ENCODE measurements at places on chromosomes 1 and 21. TPM values are rescaled to one million over a fixed set of nuclear protein-coding genes. Genes with fewer than 3 reads are reported as not detected.
A peak's percentile ranks its signal among the peaks of the same experiment; 100 is the strongest.

- DNase-seq, result no peak
Measured at GRCh38 chr1:40620586-40621210, 44.8 kb downstream of the RIMS3 start.

DNA sequence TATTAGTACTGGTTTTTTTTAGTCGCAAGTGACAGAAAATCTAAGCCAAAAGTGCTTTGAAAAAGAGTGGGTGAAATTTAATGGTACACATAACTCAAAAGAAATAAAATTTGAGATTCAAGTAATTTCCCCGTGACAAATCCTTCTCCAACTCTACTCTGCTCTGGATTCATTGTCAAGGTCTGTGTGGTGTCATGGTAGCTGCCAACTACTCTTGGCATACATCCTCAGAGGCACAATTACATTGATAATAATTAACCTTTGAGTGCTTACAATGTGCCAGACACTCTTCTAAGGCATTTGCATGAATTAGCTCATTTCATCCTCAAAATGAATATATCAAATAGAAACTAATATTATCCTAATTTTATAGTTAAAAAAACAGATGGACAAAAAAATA, 1153.9 kb upstream of the NCAM2 start:
- no peak for DNase-seq

- no peak for DNase-seq
Measured at GRCh38 chr1:77925518-77925917, 37.1 kb downstream of the NEXN start.

DNA sequence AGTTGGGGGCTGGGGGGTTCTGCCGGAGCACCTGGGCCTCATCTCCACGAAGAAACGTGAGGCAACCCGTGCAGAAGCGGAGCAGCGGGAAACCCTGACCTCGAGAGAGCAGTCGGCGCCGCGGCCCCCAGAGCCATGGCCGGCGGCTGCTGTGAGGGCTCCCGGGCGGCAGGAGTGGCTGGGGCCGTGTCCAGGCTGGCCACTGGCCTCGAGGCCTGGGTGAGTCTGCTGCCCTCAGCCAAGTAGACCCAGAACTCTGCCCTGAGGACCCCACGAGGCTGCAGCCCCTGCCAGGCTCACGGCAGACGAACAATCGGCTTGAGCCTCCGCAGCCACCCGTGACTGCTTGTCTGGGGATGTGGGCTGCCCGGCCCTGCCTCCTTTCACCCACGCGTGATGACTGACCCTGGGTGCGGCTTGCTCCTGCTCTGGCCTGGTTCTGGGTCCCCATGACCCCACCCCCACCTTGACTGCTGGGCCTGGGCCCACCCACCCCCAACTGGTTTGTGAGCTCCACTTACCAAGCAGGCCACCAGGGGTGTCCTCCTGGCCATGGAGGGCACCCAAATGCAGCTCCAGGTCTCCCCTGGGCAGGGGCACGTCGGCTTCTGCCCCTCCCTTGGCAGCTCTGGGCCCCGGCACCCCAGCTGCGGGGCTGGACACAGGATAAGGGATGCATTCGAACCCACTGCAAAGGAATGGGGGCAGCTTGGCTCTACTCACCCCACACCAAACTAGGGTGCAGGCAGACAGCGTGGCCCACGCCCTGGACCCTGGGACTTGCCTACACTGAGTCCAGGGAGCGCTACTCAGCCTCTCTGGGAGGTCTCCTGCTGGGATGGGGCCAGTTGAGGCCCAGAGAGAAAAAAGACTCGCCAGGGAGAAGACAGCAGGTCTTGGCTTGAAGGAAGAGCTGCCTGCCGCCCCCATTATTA, 34.2 kb downstream of the MORN1 start:
- no peak for DNase-seq

DNA sequence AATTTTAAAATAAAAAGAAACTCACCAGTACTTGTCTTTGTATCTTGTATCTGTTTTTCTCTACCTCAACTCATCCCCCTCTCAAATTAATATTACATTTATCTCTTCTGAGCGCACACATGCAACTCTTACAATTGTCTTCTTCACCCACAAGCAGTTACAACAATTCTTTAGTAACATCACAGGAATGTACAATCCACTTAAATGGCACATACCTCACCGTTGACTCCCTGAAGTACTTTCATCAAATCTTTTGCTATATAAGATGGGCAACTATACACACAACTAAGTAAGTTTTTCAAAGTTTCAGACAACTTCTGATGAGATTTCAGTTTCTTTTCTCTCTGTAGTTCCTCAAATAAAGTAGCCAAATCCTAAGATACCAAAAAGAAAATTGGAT, 28.3 kb downstream of the HEATR1 start:
- no peak for DNase-seq

- DNase-seq, result no peak
Measured at GRCh38 chr21:46543306-46543705, 61.6 kb downstream of the S100B start.

DNA sequence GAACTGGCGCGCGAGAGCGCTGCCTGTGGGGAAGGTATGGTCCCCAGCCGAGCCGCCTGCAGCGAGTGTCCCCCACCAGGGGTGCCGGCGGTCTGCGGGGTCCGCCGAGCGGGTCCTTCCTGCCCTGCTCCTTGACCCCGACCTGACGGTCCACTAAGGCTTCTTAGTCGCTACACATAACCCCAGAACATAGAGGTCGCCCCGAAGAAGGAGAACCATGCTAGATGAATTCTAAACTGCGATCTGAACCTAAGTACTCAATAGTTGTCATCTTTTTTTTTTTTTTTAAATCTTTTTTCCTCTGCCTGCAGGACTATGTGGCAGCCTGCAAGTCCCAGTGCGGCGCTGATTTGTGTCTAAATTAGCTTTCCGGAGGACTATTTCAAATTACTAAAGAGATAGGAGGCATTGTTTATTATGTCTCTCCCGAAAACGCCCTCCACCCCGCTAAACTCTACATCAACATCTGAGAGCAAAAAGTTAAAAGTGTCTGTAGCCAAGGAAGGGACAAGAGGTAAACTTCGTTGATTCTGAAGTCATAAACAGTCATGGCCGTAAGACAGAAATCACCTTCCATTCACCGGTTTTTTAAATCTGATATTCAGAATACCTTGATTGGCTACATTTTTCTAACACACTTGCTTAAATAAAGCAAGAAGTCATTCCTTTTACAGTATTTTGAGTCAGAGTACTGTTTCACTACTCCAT, 476 bp downstream of the AXDND1 start:
- DNase-seq, result no peak

- no peak for DNase-seq
Measured at GRCh38 chr1:182255494-182255893, 136.1 kb downstream of the GLUL start.

DNA sequence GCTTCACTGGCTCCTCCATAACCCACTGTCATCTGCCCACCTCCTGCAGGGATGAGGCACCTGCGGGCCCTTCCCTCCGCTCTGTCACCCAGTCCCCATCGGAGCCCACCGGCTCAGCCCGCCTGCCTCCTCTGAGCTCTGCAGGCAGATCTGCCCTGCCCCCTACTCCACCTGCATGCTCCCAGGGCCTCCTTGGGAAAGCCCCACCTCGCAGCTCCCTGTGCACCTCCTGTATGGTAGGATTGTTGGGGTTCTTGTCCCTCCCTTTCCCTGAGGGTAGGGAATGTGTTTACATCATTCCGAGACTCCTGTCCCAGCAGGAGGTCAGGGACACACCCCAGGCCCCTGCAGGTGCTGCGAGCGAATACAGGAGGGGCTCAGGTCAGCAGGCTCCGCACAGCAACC, 50.5 kb downstream of the SIK1 start:
- no peak for DNase-seq

GRCh38 chr1:77347646-77348045, 65.8 kb downstream of the AK5 start:
- no peak for DNase-seq

DNA sequence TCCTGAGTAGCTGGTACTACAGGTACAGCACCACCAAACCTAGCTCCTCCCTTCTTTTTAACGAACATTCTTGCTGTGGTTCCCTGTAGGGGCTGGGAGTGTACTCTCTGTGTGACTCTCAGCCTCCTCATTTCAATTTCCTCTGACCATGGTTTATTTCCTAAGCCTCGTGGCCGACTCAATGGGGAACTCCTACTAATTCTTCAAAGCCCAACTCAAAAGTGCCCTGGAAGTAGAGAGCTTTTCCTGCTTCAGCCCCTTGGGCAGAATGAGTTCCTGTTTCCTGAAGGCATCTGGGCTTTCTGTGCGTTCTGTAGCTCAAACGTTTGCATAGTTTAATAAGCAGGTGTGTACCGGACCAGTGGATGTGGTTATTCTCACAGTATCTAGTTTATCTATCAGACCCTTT, 70.9 kb upstream of the ACOT11 start:
- no peak for DNase-seq

DNA sequence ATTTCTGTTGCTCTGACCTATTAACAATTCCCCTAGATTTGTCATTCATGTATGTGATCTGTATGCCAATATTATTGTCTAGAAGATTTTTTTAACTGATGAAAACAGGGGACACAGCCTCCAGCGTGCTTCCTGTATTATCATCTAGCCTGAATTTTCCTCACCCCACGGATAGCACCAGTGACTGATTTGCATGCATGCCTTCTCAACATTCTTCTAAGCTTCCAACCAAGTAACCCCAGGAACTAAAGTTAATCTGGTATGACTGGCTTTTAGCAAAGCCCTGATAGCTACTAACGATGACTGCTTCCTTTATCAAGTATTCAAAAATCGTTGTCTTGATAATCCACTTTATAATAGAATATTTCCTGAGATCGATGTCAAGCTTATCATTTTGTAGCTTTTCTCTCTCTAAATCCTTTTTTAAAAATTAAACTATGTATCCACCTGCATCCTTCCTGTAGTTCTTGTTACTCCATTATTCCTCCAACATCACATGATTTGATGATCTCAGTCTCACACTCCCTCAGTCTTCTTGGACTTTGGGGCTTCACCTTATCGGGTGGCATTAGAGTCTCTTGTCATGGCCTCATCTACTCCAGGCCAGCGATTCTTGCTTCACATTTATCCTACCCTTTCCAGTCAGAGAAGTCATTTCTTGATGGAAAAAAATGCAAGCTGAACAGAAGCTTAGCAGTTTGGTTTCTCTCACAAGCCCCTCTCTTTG, 19.0 kb downstream of the BCAR3 start:
- peak; percentile 30 for DNase-seq

DNA sequence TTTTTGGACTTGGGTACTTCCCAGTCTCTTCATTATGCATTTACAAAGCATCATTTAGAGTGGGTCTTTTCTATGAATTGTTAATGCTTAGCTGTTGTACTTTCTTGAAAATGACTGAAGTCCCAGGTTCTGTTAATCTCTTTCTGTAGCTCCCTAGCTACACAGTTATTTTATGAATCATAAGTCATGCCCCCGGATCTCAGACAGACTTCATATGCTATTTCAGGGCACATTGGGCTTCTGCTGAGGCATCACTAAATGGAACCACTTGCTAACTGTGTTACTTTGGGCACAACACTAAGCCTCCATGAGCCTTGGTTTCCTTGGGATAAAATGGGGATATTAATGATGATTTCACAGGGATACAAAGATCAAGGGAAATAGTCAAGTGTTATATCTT, 55.5 kb upstream of the RBM15 start:
- DNase-seq, result no peak

DNA sequence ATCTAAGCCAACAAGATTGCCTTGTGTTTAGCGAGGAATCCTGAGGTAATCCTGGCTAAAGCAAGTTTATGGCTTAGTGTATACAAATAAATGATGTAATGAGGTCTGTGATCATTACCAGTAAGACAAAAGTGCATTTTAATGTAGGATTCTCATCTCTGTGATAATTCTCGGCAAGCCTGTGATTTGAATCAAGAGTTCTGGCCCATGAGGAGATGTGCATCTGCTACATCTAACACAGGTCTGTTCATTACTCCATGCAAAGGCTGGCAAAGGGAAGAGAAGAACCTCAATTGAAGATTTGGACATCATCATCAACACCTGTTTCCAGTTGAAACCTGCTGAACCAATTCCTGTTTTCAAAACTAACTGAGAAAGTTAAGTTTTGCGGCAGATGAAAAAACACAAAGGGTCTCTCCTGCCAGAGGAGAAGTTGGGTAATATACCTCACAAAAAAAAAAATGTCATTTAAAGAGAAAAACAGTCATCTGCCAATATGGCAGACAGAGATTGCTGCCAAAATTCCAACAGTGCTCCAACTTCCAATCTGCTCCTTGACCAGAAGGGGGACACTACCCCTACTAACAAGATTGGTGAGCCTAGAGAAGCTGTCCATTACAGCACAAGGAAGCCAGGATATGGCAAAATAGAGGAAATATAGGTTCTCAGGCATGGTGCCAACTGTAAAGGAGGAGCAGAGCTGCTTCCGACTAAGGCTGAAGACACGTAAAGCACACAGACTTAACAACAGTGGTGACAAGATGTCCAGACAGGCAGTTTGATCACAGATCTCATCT, 453.7 kb downstream of the TTLL7 start:
- DNase-seq, result no peak

DNA sequence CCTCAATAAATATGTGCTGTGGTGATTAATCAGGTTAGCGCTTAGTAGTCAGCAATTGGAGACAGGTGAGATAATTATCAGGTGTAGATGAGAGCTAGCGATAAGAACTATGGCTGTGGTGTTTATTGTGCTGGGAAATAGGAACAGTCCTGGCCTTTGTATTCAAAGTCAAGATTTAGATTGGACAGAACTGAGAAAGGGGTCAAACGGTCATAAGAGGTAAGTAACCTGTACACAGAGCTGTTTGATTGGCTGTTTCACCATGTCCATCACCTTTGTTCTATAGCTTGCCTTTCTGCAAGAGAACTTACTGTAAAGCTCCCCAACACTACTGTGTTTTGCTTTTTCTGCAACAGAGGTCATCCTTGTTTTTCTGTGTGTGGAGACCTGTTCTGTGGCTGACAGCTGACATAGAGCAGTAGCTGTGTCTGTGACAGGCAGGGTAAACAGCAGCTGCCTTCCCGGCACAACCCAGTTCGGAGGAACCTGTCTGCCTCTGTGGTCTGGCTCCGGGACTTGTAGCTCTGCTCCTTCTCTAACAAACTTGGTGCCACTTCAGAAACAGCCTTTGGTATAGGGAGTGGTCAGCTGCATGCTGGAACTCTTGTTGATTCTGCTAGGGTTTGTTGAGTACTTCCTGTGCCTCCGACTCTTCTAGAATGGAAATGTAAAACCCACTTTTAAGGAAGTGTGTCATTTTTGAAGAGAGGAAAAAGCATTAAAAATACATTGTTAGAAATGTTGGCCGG, 21.1 kb upstream of the CDC42 start:
- peak; percentile 67 for DNase-seq

- DNase-seq, result no peak
Measured at GRCh38 chr1:241533326-241534115, 1.3 kb downstream of the KMO start.

Gene PLA2G2A
- total RNA-seq, result not detected

Gene IVL
- not detected for total RNA-seq

Gene SH3D21
- total RNA-seq, result 1.4 TPM

Gene DMRTA2
- 39.1 TPM for total RNA-seq

Gene PDE9A
- 14.8 TPM for total RNA-seq

Gene GPN2
- 22.4 TPM for total RNA-seq

Gene ZC3H12A
- 5.1 TPM for total RNA-seq

Gene TSHB
- total RNA-seq, result not detected

Gene ZNF691
- total RNA-seq, result 13.5 TPM

Gene VHLL
- total RNA-seq, result 0.63 TPM

Gene LHX8
- not detected for total RNA-seq

Gene SLC6A9
- 0.51 TPM for total RNA-seq

Data from SJCRH30 (cell line).